CD4-positive, alpha-beta T cell (primary cell): ENCODE measurements at places on chromosomes 3 and 15.
A peak's percentile ranks its signal among the peaks of the same experiment; 100 is the strongest.

GRCh38 chr3:55296030-55296429 is 191.1 kb downstream of the WNT5A start:
- DNase-seq = no peak

DNA sequence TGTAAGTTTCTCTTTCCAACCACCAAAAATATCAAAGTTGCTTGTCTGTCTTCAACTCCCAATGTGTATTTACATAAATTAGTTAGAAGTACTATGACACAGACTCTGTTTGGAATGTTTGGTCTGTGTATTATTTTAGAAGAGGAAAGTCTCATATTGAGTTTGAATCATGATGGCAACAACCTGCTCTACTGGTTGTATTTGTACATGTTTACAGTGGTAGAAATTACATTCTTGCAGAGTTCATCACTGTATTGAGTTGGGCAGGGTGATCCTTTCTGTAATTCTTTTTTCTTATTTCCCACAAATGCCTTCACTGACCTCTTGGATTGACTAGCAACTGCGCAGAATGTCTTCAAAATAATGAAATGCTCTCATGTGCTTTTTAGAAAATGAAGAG is 149.6 kb downstream of the CHL1 start:
- no peak for DNase-seq

GRCh38 chr15:56469483-56469882 is 4.5 kb upstream of the MNS1 start:
- no peak for DNase-seq

DNA sequence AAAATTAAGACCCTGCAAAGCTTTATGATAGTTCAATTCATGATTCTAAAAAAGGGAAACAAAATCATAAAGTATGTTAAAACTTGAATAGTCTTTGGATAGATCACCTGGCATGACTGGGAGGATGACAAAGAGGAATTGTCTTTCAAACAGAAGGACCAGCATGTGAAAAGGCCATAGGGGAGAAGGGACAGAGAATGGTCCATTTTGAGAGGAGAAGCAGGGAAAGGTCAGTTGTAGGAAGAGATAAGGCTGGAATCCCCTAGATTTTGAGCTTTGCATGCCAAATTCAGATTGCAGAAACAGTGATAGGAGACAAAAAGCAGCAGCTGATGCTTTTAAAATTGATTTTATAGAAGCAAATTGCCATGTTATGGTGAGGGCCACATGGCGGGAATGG is 12.7 kb downstream of the PROS1 start:
- no peak for DNase-seq

DNA sequence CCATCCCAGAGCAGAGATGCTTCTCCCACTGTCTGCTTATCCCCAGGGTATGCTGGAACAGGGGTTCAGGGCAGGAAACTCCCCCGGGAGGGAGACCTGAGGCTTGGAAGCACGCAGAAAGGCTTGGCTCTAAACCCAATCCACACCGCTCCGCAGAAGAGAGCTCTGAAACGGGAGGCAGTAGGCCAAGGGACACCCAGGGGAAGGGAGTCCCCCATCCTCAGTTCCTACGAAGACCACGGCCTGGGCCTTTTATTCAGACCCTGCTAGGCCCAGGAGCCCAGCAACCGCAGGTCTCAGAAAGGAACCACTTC is 1.8 kb upstream of the HAPLN3 start:
- DNase-seq = no peak

DNA sequence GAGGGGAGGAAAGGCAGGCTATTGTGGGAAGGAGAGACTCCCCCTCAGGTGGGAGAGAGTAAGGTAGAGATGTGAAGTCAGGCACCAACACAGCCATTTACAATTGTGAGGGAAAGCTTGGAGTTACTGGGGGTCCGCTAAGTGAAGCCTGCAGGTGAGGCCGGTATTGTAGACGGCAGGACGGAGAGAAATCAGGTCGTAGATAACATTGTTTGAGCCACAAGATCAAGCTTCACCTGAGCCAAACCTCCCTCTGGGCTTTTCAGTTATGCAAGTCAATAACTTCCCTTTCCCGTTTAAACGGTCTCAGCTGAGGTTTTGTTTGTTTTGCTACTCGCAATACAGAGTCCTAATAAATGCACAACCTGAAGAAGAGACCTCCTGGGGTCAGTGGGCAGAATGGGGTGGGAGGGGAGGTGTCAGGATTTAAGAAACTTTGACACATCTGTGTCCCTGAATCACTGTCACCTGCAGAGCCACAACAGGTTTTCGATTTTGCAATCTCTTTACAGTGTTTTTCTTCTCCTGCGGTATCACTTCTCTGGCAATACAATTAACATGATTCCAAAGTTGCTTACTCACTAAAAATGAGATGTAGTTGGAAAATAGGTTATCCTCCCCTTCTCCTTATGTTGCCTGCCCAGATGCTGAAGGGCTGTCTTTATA is 72.0 kb upstream of the GLCE start:
- no peak for DNase-seq

DNA sequence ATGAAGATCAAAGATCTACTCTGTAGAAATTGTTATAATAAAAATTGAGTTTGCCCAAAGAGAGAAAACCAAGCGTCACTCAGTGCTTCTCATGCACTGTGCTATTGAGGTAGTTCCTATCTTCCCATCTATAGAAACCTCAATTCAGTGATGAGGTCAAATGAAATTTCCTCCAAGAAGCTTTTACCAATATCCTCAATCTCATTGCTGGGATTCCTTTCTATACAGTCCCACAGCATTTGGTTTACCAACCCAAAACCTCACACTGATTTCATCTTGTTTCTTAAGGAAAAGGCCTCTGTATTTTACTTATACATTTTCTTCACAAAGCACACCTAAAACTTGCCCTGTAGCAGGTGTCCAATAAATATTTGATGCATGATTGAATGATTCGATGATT is 147.2 kb downstream of the ALCAM start:
- DNase-seq = no peak

DNA sequence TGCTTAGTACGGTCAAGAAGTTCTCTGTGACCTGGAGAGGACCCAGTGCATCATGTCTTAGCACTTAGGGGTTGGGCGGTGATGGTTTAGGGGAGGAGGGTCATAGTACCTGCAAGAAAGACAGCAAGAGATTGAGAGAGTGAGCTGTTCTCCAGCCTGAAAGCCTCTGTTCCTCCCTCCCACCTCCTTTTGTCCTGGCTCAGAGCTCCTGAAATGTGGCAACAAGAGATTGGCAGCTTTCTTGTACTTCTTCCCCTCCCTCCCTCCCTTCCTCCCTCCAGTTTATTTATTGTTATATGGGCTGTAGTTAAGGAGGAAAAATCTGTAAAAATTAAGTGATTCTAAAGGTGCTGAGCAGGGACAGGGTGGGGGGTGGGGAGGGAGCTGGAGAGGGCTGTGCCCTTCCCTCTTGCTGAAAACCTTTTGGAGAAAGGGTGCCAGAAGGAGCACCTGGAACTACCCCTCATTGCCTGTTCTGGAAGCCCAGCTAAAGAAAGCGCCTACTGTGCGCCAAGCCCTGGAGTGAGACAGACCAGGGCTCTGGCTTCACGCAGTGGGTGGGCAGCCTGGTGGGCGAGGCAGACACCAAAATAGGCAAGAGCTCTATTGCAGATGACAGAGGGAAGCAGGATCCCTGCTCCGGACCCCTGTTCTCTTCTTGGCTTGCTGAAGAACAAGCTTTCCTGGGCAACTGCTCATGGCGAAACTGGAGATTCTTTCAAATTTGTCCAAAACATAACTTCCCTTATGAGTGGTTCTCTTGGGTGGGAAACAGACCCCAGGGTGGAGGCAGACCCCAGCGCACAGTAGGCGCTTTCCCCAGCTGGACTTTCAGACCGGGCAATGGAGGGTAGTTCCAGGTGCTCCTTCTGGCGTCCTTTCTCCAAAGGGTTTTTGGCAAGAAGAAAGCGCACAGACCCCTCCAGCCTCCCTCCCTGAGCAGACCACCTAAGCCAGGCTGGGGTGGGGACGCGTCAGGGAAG is 35.6 kb downstream of the LINGO1 start:
- no peak for DNase-seq

GRCh38 chr15:90376789-90377188 is 11.3 kb upstream of the IQGAP1 start:
- peak; percentile 89 for DNase-seq

DNA sequence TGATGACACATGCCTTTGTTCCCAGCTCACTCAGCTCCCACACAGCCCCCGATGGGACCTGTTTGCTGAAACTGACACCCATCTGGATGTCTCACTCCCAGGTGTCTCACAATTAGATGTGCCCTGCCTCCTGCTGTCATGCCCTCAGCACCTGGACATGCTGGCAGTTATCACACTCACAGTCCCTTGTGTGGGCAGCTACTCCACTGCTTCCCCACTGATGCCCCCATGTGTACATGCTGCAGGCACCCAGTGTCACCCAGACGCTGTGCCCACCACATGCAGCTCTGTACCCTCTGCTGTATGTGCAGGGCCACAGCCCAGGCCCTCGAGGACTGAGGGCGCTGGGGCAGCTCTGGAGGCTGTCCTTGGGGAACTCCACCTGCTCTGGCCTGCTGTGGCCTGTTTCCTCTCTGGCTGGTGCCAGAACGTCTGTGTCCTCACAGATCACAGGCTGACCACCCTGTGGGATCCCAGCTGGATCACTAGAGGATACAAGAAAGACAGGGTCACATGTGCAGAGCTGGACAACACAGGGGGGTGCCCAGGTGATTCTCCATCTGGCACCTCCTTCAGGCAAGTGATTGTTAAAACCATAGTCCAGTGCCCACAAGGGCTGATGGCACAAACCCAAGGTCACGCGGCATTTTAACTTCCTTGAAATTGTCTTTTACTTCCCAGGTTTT is 14.0 kb downstream of the C3orf22 start:
- peak; percentile 19 for DNase-seq

DNA sequence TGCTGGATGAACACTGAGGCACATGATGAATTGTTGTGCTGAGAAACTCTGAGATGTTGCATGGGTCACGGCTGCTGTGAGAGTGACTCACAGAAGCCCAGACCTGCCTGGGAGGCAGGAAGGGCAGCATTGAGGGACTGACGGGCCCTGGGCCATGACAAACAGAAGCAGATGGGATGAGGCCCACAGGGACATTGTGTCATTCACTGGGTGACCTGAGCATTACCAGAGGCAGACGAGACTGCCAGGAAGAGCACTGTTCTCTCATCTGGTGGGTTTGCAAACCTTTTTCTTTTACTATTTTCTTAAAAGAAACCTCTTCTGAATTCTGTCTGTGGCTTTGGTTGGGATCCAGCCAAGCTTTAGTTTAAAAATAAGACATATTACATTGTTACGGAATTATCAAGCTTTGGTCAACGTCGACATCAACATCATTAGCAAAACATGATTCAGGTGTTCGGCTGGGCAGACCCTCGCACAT is 67.8 kb downstream of the BDH1 start:
- no peak for DNase-seq

DNA sequence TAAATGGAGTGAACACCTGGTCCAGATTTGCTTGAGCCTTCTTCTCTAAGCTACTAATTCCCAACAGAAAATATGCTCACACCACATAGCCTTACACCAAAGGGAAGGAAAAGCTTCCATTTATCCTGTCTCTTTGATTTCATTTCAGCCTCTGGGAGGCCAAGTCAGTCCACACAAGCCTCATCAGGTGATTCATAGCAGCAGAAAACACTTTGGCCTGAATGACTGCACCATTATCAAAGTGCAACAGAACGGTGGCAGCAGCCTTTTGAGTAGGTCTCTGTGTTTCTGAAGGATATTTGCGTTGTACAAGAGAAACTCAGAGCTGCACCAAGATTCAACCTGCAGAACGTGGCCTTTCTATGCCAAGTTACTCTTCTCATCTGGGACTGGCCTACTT is 46.6 kb upstream of the SNRK start:
- no peak for DNase-seq

- no peak for DNase-seq
These were observed 110.2 kb upstream of the NLGN1 start for GRCh38 chr3:173287361-173287760.

DNA sequence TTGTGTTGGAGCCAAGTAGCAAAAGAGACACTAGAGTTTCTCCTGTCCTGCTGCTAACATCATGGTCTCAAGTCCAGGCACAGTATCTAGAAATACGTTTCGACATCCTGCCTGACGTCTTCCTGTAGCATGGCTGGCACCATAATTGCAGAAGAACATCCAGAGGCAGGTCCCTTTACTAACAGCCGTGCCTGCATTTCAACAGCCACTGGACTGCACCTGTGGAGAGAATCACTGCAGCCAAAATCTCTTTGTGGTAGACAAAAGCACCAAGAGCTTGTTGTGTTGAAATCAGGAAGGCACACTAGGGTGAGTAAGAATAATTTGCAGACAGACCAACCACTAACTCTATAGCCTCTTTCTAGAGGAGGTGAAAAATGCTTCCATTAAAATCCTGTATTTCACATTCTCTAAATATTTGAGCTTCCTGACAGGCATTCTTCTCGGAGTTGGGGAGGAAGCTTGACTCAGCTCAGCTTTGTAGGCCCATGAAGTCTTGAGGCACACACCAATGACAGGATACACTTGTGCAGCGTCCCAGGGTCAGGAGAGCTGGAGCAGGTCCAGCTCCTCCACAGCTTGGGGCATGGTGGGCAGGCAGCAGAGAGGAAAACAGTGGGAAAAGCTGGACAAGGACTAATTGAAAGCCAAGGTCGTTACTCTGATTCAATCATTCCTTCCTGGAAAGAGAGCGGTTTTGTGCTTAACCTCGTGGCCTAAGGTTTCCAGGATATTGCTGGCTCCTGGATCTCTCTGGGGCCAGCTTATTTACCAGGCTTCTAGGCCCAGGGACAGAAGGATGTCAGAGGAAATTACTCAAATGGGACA is 244.9 kb downstream of the FAM43A start:
- no peak for DNase-seq

GRCh38 chr15:80010131-80010673 is 39.2 kb upstream of the BCL2A1 start:
- DNase-seq = no peak

- DNase-seq = no peak
These were observed 38.6 kb upstream of the APH1B start for GRCh38 chr15:63238796-63239195.

- DNase-seq = no peak
These were observed 216.4 kb downstream of the TIGIT start for GRCh38 chr3:114510201-114510600.

DNA sequence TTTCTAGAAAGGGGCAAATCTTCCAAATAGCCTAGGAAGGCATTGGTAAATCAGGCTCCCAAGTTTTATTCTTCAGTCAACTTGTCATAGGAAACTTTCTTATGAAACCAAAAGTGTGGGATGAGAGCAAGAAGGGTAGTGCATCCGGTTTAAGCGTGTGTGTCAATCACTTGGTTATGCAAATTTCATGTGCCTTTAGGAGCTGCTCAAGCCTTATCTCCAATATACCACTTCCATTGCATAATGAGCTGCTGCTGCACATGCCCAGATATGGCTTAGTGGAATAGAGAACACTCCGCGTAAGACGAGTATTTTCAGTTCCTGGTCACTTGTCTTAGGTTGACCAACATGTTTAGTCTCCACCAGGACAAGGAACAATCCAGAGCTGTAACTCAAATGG is 242.1 kb downstream of the CBLB start:
- no peak for DNase-seq

GRCh38 chr3:64422192-64422591 is 196.9 kb upstream of the PRICKLE2 start:
- DNase-seq = no peak
